EH (cell line): ENCODE measurements at places on chromosomes 1 and 21.

DNA sequence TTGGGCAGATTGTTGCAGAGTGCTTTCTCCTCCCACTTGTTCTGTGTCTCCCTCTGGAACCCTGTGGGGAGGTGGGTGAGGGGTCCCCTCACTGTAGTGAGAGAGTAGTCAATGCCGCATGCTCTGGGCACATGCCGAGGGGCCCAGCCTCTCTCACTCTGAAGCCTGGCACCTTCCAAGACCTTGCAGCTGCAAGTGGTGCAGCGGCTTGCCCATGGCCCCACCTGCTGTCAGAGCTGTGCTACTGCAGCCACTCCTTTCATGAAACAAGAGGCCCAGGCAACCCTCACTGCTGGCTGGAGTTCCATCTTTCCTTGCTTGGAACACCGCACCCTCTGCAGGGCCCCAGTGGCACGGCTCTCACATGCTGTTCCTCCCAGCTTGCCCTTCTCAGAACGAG, 58.4 kb upstream of the COL6A1 start:
- peak; percentile 66 for DNase-seq

- DNase-seq: no peak
Observed at GRCh38 chr1:42340901-42341300, 5.9 kb upstream of the FOXJ3 start.

- no peak for DNase-seq
Observed at GRCh38 chr1:25869909-25870606, 5.5 kb downstream of the PAQR7 start.

DNA sequence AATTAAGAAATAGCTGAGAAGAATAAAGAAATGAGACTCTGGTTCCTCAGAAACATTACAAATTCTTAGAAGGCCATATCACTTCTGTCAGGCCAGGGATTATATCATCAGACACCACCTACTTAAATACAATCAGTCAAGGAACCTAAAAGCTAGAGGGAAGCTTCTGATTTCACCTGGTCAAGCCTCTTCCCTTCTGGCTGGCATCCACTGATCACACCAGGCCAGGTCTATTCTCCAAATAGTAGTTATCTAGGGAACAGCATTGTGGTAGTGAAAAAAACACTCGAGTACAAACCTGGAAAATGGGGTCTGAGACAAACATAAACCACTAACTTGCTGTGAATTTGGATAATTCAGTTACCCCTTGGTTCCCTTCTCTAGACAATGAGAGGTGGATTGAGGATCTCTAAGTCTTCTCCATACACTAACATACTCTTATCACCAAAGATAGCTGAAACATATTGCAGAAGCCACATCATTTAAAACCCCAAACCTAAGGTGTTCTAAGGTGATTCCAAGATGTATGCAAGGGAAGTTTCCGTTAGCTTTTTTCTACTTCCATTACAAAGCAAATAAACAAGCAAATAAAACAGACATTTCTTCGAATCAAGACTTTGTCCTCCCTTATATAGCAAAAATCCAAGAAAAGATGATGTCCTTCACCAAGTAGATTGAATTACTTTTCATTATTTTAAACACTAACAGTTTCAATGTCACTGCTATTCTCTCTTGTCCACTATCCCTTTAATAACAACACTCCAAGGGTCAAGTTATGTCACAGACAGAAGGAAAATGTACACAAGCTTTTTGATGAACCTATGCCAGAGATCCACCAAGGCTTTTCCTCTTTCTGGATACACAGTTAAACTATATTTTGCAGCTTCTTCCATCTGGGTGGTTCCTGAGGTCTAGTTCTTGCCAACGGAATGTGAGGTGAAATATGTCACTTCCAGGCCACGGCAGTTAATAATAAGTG, 212.9 kb downstream of the KCNH1 start:
- DNase-seq: no peak
